PC-9 (cell line): ENCODE measurements at places on chromosomes 1 and 21. TPM values are rescaled to one million over a fixed set of nuclear protein-coding genes. Genes with fewer than 3 reads are reported as not detected.

DNA sequence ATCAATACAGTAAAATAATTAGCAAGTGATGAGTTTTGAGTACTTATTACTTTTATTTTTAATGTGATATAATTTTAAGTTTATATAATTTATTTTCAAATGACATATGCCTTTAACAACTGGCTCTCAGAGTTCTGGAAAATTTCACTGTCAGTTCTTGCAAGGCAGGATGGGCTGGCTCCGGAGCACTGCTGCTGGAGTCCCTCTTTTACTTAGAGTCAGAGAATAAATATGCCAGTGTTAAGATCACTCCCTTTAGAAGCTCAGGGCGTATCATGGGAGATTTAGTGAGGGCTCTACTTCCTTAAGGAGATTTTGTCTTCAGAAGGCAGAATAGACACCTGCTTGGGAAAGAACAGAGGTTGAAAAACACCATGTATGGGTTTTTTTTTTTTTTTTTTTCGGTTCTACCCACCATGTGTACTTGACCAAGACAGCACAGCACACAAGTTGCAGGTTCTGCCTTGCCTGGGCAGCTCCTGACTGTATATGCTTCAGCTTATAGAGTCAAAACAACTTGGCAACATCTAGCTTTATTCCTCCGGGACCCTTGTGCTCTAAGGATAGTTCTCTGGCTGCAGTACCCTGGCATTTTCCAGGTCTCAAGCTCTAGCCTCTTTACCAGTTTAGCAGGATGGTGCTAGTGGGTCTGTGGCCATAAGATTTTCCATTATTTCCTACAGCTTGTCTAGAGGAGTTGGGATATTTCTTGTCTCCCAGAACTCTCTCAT, 29.7 kb upstream of the FMOD start:
- no peak for DNase-seq

- no peak for DNase-seq
These were observed 71.5 kb upstream of the RGS2 start for GRCh38 chr1:192737306-192737705.

DNA sequence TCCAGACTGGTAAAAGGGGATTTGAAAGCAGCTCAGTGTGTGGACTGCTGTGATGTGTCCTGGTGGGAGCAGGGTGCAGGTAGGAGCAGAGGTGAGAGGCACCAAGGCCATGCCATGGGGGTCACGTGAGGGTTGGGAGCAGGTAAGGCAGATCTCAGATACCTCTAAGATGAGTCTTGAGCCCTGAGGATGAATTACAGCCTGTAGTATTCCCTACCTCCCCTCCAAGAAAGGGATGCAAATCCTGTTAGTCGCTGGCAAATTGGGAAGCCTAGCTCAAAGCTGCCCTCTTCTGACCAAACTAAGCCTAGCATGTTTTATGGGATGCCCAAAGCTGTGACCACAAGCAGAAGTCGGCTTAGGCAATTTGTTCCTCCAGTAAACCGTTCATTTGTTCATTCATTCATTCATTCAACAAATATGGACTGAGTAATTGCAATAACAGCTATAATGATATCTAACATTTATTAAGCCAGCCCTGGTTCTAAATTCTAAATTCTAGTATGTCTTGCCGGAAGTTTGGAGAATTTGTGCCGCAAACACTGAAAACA, 3.9 kb upstream of the NUAK2 start:
- peak; percentile 58 for DNase-seq

- no peak for DNase-seq
These were observed 6.2 kb downstream of the TMEM35B start for GRCh38 chr1:34978921-34979320.

- DNase-seq, result no peak
These were observed 6.0 kb upstream of the FCRL2 start for GRCh38 chr1:157782931-157783330.

DNA sequence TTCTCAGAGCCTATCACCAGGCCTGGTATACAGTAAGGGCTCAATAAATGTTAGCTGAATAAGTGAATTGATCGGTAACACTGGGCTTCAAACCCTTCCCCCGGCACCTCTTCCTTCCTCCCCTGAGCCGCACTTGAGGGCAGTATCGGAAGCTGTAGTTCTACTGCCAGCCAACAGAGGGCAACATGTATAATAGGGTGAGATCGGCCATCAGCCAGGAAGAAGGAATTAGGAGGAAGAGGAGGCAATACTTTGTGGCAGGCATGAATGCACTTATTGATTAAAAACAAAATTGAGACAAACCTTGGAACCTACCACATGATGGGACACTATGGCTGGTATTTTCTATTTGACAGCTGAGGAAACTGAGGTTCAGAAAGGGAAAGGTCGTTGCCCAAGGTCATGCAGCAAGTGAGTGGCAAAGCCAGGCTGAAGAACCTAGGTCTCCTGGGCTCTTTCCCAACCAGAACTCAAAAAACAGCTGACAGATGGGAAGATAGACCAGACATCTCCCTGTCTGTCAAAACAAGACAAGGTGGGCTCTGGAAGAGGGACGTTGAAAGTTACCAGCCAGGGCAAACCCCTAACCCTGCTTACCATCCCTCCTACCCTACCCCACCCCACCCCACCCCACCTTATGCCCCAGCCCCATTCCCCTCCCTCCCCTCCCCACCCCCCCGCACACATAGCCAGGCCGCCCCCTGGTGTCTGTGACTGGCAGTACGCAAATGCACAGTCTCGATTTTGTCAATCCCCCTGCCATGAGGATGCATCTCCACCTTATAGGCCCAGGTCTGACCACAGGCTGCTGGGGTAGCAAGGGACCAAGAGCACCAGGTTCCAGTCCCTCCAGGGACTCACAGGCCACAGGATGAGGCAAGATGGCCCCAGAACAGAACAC, 107.3 kb upstream of the RUNX3 start:
- DNase-seq, result no peak

- DNase-seq, result no peak
These were observed 914.6 kb upstream of the ADGRL4 start for GRCh38 chr1:79920960-79921669.

DNA sequence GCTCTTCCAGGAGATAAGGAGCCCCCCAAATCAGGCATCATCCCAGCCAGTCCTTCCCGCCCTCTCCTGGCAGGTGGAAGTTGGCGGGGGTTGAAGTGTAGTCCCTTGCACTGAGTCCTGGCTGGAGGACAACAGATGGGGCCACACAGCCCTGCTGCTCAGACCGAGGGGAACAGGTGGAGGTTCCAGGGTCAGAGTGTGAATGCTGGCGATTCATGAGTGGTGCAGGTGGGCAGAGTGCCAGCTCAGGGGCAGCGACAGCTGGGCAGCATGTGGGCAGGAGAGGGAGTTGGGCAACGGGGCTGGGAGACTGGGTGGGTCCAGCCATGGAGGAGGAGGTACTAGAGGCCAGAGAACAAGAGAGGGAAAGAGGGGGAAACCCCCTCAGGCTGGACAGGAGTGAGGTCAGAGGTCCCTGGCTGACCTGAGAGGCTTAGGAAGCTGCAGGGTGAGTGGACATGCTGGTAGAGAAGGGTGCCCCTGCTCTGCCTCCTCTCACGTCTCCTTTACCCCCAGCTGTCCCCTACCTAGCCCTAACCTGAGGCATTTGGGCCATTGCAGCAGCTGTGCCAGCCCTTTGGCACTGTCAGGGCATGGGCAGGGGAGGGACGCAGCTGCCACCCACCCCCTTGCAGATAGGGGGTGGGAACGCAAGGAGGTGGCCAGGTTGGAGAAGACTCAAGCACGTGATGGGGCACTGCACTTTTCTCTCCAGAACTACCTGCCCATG, 11.3 kb upstream of the ADORA1 start:
- no peak for DNase-seq

DNA sequence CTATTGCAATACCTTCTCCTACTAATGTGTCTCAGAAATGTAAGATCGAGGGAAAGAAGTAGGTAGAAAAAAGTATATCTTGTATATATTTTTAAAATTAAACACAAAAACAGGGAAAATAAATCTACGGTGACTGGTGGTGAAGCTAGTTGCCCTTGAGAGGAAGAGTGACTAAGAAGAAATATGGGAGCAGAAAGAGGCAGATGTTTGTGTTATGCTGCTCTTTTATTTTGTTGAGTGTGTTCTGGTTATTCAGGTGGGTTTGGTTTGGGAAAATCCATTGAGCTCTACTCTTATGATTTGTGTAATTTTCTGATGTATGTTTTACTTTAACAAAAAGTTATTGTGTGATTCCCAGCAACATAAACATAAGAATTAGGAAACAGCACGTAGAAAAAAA, 444.9 kb upstream of the B3GALT2 start:
- DNase-seq, result no peak

GRCh38 chr1:63906047-63906704, 132.4 kb downstream of the ROR1 start:
- no peak for DNase-seq

GRCh38 chr1:55337801-55338447, 122.8 kb upstream of the USP24 start:
- no peak for DNase-seq

GRCh38 chr1:161114556-161114955, 3.3 kb downstream of the PFDN2 start:
- DNase-seq, result no peak

GRCh38 chr1:200099040-200099439, 71.5 kb downstream of the NR5A2 start:
- DNase-seq, result no peak

ASCL5 gene
- total RNA-seq, result 0.24 and 0.38 TPM in 2 replicates

FCRL2 gene
- total RNA-seq, result not detected in 2 replicates

GREM2 gene
- total RNA-seq, result not detected in 2 replicates

LRRC38 gene
- not detected in 2 replicates for total RNA-seq

ZNF670 gene
- 2.4 and 2.5 TPM in 2 replicates for total RNA-seq

TNNT2 gene
- total RNA-seq, result 4.8 and 6.4 TPM in 2 replicates

AMY1C gene
- total RNA-seq, result not detected in 2 replicates

BRINP2 gene
- not detected in 2 replicates for total RNA-seq

FCGR3A gene
- total RNA-seq, result not detected in 2 replicates

GPR3 gene
- 0.98 and 1.2 TPM in 2 replicates for total RNA-seq

TMPRSS15 gene
- not detected in 2 replicates for total RNA-seq

KRTAP19-2 gene
- not detected in 2 replicates for total RNA-seq

ZBTB17 gene
- total RNA-seq, result 17.4 and 24.2 TPM in 2 replicates

CALML6 gene
- total RNA-seq, result 2.1 and 3.9 TPM in 2 replicates
